ENCODE measurements at places on chromosomes 12 and 14. TPM values are rescaled to one million over a fixed set of nuclear protein-coding genes. Genes with fewer than 3 reads are reported as not detected.

GRCh38 chr12:93667672-93668071 is 9.5 kb upstream of the CRADD start:
- DNase-seq, result no peak

DNA sequence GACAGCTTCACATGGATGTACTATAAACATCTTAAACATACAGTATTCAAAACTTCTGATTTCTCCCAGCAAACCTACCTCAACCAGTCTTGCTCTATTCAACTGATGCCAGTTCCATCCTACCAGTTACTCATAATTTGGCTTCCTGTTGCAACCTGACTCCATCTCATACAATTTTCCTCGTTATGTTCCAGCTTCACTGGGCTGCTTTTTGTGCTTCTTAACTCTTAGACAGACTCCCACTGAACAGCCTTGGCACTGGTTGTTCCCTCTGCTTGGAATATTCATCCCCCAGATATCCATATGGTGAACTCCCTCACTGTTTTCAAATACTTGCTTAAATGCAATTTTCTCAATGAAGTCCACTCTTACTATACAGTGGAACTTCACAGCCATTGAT is 249.2 kb downstream of the AEBP2 start:
- no peak for DNase-seq

The NGB gene
- not detected for polyA plus RNA-seq

The CYP27B1 gene
- 1.0 TPM for polyA plus RNA-seq

The ELK3 gene
- polyA plus RNA-seq, result 56.1 TPM
